ENCODE measurements at places on chromosomes 2 and 18. TPM values are rescaled to one million over a fixed set of nuclear protein-coding genes. Genes with fewer than 3 reads are reported as not detected.

ACMSD gene
- not detected for total RNA-seq

DNA sequence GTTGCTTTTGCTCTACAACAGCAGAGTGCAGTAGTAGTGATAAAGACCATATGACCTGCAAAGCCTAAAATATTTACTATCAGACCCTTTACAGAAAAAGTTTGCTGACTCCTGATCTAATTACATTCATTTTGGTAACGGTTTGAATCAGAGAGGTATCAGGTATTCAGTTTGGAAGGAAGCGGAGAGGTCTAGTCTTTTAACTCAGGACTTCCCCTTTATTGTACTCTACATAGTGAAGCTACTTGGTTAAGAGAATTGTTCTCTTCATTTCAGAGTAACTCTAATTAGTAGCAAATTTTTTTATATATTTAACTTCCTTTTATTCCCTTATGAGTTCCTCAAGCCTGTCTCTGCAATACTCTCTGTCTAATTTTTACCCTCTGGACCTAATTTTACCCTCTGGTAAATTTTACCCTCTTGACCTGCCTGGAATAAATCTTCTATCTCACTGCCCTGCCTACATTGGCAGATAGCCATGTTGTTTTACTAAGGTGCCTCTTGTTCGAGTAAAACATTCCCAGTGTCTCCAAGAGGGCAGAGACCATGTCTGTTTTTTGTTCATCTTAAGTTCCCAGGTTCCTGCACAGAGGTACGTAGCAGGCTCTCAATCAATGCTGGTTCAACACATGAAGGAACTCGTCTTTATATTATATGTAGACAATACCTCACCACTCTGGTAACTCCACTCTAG, 170.6 kb downstream of the DNAH6 start:
- DNase-seq: no peak

- DNase-seq: no peak
These were observed 23.4 kb downstream of the CROCC2 start for GRCh38 chr2:240929364-240930095.

DNA sequence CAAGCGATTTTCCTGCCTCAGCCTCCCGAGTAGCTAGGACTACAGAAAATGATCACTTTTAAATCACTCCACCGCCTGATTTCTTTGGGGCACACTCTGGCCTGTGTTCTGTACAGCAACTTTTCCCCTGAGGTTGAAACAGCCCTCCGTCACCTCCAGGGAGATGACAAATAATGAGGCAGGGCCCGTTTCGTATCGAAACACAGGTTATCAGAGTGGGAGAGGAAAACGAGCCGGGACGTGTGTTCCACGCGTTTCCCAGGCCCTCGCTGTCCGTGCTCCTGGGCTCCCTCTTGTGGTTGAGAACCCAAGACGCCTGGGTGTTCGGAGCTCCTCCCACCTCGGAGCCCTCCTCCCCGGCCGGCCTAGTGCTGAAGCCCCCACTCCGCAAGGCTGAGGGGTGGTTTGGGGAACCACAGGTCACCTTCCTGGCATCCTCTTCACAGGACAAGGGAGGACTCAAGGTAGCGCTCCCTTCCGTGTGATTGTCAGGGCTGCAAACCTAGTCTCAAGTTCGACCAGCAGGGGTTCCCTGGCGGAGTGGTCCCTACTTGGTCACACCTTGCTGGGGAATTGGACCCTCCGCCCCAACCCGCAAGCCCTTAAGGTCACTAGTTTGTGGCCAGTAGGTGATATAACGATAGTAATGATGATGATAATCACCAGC, 12.8 kb downstream of the ATP6V1B1 start:
- DNase-seq: peak; percentile 79

IL36A gene
- not detected for total RNA-seq

SULT1C2 gene
- not detected for total RNA-seq

GRCh38 chr2:138708682-138709241, 71.4 kb downstream of the NXPH2 start:
- DNase-seq: no peak

GRCh38 chr2:216404010-216404618, 8.2 kb upstream of the SMARCAL1 start:
- DNase-seq: peak; percentile 29

HTR2B gene
- not detected for total RNA-seq

GRCh38 chr2:133152801-133153200, 415.5 kb downstream of the NCKAP5 start:
- no peak for DNase-seq

NOP58 gene
- total RNA-seq: 226 TPM

- no peak for DNase-seq
These were observed 634 bp upstream of the CNDP1 start for GRCh38 chr18:74533666-74534065.

TWSG1 gene
- total RNA-seq: 12.8 TPM

GRCh38 chr18:76153691-76154090, 341.4 kb downstream of the ZNF516 start:
- DNase-seq: no peak

- DNase-seq: no peak
These were observed 166.9 kb downstream of the ZNF516 start for GRCh38 chr18:76328140-76328539.

HAAO gene
- total RNA-seq: 0.33 TPM

- no peak for DNase-seq
These were observed 496.7 kb downstream of the STK39 start for GRCh38 chr2:167750675-167751074.

KCNJ3 gene
- not detected for total RNA-seq

MARCO gene
- total RNA-seq: not detected

DNA sequence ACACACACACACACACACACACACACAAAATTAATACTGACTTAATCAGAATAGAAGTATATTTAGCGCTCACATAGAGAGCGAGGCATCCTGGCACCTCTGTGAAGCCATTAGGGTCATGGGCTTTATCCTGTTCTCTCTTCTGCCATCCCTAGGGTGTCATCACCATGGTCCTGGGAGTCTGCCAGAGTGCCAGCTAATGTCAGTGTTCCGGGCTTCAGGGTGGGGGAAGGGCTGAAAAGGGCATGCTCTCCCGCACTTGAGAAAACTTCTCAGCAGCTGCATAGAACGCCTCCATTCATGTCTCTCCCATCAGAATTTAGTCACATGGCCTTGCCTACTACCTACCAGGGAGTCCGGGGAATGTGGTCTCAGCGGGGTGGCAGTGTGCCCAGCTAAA, 19.7 kb upstream of the DYNC2LI1 start:
- no peak for DNase-seq

ZNF514 gene
- 8.6 TPM for total RNA-seq

DDX1 gene
- total RNA-seq: 136 TPM

CTNNA2 gene
- total RNA-seq: not detected

RAB11FIP5 gene
- total RNA-seq: 4.3 TPM

FOXI3 gene
- total RNA-seq: not detected

- DNase-seq: no peak
These were observed 46.6 kb downstream of the CDK15 start for GRCh38 chr2:201852878-201853415.

DNA sequence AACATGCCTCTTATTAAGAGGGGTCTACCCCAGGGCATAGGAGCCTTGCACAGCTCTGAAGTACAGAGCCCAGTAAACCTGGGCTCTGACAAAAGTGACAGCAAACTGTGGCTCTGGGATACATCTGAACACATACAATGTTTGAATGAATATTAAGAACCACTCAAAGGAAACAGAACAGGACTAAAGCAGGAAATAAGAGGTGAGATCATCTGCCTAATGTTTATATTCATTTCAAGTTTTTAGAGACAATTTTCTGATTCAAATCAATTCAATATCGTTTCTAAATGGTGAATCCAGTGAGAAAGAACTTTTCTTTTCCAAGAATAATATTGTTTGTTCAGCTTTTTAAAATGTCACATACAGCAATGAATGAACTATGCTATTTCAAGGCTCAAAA, 136.7 kb upstream of the CAVIN2 start:
- DNase-seq: no peak

OXER1 gene
- total RNA-seq: not detected

GRCh38 chr2:9250091-9250490, 43.5 kb downstream of the ASAP2 start:
- no peak for DNase-seq

SERPINB2 gene
- not detected for total RNA-seq

CCDC68 gene
- total RNA-seq: not detected

DNA sequence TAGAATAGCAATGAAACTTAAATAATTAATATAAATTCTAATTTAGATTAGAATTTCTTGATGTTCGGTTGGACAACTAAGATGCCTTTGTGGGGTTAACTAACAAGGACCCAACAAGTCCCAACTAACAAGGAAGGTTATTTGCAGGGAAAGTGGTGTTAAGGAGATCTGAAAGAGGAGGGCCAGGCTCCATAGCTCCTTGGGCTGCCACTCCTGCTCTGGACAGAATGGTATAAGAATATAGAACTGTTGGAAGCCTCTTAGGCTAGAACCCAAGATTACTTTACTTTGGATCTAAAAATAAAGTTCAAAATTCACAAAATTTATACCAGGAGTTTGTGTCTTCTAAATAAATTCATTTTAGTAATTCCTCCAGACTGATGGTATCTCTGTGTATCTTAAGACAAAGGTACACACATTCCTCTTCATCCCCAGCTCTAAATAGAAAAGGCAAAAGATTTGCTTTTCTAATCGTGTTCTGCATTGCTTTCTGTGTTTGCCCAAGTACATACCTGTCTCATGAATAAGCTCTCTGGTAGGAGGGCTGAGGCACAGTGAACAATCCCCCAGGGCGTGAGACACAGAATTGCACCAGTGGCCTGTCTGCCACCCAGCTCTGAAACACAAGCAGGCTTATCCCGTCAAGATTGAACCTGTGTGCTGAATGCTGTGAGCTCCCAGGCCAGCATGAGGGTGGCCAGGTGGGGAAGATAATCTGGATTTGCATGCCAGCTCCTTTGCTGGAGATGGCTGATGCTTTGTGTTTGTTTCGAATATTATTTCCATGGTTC, 176.0 kb downstream of the ACKR3 start:
- DNase-seq: no peak

DNA sequence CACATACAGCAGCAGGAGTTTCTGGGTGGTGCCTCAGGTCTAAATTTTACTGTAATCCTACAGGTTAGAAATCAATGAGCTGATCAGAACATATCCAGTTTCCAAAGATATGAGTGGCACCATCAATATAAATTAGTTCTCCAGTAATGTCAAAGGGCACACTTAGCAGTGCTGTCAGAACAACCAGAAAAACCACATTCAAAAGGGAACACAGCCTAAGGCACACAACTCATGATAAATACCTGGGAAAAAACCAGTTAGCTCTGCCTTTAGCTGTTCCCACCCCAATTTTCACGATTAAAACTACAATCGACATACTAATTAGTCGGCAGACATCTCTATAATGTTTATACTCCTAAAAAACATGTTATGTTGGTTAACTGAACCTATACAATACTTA, 31.5 kb downstream of the ATP8B1 start:
- DNase-seq: no peak

RAD51AP2 gene
- total RNA-seq: not detected

- DNase-seq: no peak
These were observed 67.1 kb downstream of the ITGB1BP1 start for GRCh38 chr2:9356261-9356660.

POTEF gene
- total RNA-seq: not detected

DNA sequence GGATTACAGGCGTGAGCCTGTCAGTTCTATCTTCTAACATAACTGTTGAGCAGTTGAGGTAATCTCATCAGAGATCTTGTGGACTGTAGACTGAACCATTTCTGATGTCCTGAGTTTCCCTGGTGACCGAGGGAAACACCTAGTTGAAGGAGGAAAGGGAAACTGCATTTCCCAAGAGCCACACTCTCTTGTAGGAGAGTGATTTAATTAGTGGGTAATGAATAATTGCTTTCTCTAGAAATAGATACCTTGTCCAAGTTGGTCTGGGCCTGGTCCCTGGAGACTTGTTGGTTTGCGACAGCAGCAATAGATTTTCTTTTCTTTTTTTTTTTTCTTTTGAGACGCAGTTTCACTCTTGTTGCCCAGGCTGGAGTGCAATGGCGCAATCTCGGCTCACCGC, 7.4 kb downstream of the TTLL4 start:
- no peak for DNase-seq

Measured in activated naive CD8-positive, alpha-beta T cell treated with anti-CD3 and anti-CD28 coated beads for 36 hours (primary cell).